Kidney epithelial cell (primary cell): ENCODE measurements at places on chromosomes 13 and 19. TPM values are rescaled to one million over a fixed set of nuclear protein-coding genes. Genes with fewer than 3 reads are reported as not detected.

DNA sequence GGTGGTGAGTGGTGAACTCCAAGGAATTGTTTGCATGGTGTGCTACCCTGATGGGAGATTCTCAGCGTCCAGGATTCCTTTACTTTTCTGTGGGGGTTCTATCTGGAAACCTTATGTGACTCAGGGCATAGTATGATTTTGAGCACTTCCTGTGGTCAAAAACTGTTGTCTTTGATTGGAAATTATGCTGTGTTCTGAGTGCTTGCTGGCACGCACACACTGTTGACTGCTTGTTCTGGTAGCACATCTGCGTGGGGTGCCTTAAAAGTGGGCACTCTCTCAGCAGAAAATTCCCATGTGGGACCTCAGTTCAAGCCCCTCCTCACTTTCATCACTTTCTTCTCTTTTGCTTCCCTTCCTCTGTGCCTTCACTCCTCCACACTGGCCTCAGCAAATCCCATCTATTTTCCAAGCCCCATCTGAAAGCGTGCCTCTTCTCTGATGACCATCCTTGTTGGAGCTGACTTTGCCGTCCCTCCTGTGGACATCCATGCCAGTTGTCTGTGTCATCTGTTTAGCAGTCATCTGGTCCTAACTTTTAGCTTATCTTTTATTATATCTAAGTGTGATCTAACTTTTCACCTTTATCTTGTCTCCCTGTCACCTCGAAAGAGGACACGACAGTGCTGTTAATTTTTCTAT, 56.4 kb upstream of the NPAS1 start:
- no peak for DNase-seq

DNA sequence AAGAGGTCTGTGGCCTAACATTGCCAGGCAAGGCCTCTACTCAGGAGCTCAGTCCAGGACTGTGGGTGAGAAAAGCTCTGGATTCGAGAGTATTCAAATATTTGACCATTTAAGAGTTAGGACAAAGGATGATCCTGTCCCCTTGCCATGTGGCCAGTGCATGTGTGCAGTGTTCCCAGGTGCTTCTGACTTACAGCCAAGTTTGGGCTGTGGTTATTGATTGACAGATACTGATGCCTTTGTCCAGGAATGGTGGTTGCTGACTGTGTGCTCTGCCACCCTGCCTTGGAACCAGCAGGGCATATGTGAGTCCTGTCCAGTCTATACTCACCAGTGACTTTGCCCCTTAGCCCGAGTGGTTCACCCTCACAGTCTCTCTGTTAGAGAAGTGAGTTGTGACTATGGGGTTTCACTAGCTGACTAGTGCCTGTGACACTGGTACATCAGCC, 51.9 kb downstream of the GARRE1 start:
- DNase-seq: no peak

GRCh38 chr19:3330047-3330446, 36.3 kb upstream of the NFIC start:
- DNase-seq: no peak

DNA sequence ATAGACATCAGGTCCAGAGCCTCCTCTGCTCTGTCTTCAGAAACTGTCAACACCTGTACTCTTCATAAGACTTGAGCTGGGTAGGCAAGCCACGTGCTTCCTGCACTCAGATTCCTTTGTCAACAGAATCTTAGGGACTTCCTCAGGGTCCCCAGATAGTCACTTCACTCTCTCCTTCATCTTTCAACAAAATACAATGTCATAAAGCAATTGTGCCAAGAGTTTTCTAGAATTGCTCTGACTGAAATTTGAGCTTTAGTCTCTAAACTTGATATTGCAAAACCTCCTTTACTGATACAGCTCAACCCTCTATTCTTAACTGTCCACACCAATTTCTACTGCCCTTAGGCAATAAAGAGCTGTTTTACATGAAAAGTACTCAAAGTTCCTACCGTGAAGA, 179.9 kb downstream of the IRS2 start:
- no peak for DNase-seq

DNA sequence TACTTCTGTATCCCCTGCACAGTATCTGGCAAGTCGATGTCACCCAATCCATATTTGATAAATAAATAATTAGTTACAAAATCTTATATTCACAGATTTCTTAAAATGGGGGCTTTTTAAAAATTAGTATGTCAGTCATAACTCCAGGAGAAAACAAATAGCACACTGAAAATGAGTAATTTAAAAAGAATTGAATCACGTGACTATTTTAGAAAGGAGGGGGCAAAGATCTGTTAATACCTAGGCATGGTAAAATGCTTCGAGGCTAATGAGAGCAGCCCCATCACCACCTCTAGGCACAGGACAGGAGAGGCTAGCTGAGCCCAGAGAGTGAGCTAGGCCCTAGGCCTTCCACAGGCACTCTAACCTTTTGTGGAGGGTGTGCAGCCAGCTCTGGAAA, 94.7 kb downstream of the FREM2 start:
- DNase-seq: no peak

- no peak for DNase-seq
Observed at GRCh38 chr19:7395360-7396066, 46.8 kb downstream of the ARHGEF18 start.

- no peak for DNase-seq
Observed at GRCh38 chr19:33499671-33500506, 21.7 kb downstream of the PEPD start.

DNA sequence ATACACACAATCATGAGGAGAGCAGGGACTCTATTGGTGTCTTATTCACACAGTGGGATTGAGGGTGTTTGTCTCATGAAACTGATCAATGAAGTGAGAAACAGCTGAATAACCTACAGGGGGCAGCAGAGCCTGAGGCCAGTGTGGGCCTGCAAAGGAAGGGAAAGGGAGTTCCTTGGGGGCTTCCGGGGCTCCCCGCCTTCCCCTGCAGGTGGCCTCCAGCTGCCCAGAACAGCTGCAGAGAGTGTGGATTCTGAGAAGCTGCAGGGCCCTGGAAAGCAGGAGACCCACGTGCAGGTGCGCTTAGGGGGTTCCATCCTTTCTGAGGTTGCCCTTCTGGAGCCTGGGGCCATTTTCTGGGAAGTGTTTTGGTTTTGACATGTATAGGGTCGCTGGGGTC, 20.1 kb downstream of the ZNF763 start:
- DNase-seq: no peak

DNA sequence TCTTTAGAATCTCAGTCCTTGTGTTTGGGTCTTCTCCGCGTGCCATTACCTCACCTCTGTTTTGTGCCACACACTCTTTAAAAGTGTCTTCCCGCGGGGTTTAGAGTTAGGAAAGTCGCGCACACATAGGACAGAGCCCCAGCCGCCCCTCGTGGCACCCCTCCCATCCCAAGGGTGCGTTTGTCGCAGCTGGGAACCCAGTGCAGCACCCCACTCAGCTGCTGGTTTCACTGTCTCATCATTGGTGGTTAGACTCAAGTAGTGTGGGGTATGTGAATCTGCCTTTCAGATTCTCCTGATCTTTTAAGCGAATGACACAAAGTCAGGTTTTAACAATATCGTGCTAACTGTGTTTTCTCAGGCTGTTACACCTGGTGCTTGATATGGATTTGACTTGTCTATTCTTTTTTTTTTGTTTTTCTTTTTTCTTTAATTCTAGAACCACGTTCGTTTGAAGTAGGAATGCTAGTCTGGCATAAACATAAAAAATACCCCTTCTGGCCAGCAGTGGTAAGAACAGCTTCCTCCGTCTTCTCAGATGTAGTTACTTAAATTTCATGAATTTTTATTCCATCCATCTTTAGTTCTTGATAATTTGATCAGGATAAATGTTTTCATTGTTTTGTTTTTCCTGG, 19.5 kb upstream of the NDUFS7 start:
- no peak for DNase-seq

DNA sequence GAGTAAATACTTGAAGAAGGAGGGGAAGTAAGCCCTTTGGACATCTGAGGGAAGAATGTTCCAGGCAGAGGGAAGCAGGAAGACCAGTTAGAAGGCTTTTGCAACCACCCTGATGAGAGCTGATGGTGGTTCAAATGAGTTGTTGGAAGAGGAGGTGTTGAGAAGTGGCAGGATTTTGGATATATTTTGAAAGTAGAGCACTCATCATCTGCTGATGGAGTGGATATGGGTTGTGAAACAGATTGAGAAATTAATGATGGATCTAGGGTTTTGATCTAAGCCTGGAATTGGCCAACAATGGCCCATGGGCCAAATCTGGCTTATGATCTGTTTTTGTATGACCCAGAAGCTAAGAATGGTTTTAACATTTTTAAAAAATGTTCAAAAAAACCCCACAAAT, 230.7 kb downstream of the NDFIP2 start:
- no peak for DNase-seq

GRCh38 chr19:48540110-48540509, 11.9 kb upstream of the SULT2B1 start:
- no peak for DNase-seq

DNA sequence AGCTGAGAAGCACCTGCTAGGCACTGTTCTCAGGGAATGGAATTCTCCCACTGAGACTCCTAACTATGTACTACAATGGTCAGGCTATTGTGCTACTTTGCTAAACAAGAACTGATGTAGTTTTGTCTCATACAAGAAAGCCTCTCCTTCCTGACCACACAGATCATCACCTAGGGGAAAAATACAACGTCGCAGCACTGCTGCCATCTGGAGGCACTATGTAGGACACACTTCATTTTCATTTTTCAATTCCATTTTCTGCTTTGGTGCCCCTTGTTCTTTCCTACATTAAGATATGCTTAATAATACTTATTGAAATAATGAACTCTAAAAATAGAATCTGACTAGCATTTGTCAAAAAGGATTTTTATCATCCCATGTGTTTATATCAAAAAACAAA, 21.1 kb downstream of the PROSER1 start:
- no peak for DNase-seq

- DNase-seq: no peak
Observed at GRCh38 chr19:41552558-41552957, 23.4 kb upstream of the CEACAM21 start.

DNA sequence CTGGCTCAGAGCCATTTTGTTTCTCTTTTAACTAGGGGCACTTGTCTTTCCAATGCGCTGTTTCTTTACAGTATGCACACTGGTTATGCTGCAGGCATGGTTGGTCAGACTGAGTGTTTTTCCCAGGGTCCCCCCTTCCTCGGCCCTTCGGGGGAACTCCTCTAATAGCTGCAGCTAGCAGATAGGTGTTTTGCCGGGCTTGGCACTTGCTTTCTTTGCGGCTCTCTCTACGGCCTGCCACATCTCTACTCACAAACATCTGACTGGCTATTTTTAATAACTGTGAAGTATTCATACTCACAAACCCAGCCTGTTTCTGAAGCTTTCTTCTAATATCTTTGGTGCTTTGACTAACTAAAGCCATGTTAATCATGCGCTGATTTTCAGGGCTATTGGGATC, 89.4 kb downstream of the SLC25A15 start:
- no peak for DNase-seq

- DNase-seq: no peak
Observed at GRCh38 chr19:13151605-13152355, 1.6 kb downstream of the IER2 start.

GRCh38 chr19:31890230-31890629, 455.2 kb upstream of the ZNF507 start:
- no peak for DNase-seq

- no peak for DNase-seq
Observed at GRCh38 chr19:14393329-14393728, 12.1 kb downstream of the ADGRE5 start.

DNA sequence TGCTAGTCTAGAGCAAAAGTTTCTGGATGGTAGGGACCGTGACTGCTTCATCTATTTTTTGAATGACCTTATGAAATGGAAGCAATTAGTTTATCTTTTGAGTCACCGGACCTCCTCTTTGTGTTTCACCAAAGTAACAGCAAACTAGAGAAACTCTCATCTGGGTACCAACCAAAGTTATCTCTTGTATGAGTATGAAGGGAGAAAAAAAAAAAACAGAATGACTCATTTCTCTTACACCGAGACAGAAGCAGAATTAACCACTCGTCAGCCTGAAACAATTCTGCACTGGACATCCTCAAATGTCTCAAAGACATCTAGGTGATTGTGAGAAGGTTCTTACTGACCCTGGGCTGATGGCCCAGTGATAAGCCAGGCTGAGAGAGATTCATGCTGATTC, 18.3 kb downstream of the ZNF100 start:
- no peak for DNase-seq

GRCh38 chr19:11067356-11068113, 21.7 kb upstream of the LDLR start:
- DNase-seq: no peak

DNA sequence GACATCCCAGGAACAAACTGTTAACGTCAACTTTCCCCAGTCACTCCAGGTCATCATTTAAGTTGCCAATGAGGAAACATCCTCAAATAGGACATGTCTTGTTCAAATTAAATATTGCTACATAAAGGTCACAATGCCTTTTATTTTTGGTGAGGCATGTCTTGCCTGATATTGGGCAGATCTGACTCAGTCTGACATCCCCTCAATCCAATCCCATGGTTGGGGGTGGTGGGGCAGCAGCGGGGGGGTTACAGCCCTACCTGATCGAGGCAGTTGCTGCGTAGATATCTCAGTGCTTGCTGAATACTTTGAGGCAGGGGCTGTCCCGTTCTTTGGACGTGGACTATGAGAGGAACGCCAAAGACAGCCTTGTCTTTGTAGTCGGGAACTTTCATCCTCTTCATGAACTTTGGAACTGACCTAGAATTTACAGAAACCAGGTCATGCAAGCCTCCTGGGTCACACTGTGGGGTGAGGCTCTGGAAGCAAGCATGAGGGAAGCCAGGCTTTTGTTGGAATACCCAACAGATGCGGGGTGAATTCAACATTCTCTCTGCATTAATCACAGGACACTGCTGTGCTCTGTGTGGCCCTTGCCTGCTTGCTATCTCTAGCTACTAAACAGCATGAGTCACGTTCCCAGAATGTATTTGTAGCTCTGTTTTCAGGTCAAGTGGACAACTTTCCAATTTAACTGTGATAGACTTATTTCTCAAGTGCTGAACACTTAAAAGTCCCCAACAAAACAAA, 109.8 kb downstream of the KL start:
- peak; percentile 88 for DNase-seq

GRCh38 chr13:33352041-33352440, 66.5 kb upstream of the STARD13 start:
- DNase-seq: no peak

DNA sequence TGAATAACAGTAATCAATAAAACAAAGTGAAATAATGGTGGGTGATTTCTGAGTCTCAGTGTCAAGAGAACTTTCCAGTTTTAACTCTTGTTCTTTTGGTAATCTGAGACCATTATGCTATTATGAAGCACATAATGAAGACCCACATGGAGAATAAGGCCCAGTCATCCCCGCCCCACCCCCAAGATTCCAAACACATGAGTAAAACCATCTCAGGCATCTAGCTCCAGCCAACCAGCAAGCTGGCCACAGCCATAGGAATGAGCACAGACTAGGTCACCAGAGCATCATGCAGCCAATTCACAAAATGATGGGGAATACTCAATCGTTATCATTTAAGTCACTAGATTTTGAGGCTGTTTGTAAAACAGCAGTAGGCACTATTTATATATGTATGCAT, 1769.0 kb upstream of the PCDH20 start:
- peak; percentile 61 for DNase-seq

The MUC16 gene
- total RNA-seq: 0.34 and 0.50 TPM in 2 replicates

The C1QTNF9B gene
- total RNA-seq: not detected in 2 replicates

The PSG3 gene
- total RNA-seq: not detected in 2 replicates

The GRIK5 gene
- total RNA-seq: 14.2 and 20.2 TPM in 2 replicates

The CYP2A7 gene
- not detected in 2 replicates for total RNA-seq

The FUT1 gene
- total RNA-seq: 10.4 and 12.3 TPM in 2 replicates

The F10 gene
- total RNA-seq: 0.08 and 0.75 TPM in 2 replicates

The FGF21 gene
- total RNA-seq: 0.13 TPM in 1 of 2 replicates, not detected in the other

The SIGLEC14 gene
- not detected in 2 replicates for total RNA-seq

The CLEC17A gene
- total RNA-seq: 0.08 TPM in 1 of 2 replicates, not detected in the other

The ZIC2 gene
- total RNA-seq: not detected in 2 replicates

The GSX1 gene
- not detected in 2 replicates for total RNA-seq

The ZNF442 gene
- total RNA-seq: 0.34 and 0.46 TPM in 2 replicates

The ZNF611 gene
- 13.7 and 16.4 TPM in 2 replicates for total RNA-seq

The SULT2B1 gene
- 0.48 and 0.50 TPM in 2 replicates for total RNA-seq
